Astrocyte of the hippocampus (primary cell): ENCODE measurements at places on chromosomes 12 and 14.

- no peak for DNase-seq
These were observed 154.9 kb upstream of the CCND2 start for GRCh38 chr12:4118601-4119156.

- DNase-seq: no peak
These were observed 7.4 kb upstream of the EPS8 start for GRCh38 chr12:15796493-15797141.

DNA sequence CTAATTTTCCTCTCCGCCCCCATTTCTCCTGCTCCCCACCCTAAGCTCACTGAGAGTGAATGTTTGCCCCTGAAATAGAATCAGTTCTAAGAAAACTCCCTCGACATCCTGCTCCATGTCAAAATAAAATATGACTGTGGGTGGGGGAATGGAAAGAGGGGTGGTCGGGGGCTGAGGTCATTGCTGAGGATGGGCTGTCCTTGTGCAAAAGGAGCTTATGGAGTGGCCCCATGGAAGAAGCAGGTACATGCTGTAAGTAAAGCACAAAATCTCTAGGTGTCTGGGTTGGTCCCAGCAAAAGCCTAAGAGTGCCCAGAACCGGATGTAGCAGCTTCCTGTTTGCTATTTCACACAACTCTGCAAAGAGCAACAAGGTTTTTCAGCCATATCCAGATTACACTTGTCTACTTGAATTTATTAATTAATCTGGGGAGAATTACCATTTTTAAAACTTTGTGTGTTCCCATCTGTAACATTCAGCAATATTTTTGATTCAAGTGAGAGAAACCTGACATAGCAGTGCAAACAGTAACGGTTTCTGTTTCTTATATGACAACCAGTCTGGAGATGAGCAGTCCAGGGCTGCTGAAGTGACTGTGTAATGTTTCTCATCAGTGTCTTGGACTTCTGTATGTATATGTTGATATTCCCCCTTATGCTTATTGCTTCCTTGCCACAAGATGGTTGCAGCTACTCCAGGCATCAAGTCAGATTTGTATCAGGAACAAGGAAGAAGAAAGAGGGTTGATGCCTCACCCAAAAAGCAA, 40.4 kb upstream of the GZMB start:
- DNase-seq: no peak

- no peak for DNase-seq
These were observed 77.8 kb downstream of the SMOC1 start for GRCh38 chr14:69956970-69957369.

DNA sequence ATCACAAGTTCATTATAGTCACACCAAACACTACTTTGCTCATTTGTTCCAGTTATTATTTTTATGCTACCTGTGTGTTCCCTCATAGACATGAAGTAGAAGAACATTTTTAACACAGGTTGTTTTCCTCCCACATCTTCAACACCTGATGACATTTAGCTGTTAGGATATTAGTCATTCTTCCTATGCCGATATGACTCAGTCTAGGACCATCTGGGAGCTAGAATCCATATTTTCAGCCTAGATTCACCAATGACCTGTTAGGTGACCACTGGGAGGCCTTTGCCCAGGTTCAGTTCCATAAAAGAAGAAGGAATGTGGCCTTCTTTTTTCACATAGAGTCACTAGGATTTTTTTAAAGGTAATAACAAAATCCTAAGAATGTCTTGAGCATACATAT, 222.8 kb downstream of the C12orf42 start:
- DNase-seq: no peak

GRCh38 chr14:101464310-101464983, 96.8 kb upstream of the DIO3 start:
- DNase-seq: no peak

DNA sequence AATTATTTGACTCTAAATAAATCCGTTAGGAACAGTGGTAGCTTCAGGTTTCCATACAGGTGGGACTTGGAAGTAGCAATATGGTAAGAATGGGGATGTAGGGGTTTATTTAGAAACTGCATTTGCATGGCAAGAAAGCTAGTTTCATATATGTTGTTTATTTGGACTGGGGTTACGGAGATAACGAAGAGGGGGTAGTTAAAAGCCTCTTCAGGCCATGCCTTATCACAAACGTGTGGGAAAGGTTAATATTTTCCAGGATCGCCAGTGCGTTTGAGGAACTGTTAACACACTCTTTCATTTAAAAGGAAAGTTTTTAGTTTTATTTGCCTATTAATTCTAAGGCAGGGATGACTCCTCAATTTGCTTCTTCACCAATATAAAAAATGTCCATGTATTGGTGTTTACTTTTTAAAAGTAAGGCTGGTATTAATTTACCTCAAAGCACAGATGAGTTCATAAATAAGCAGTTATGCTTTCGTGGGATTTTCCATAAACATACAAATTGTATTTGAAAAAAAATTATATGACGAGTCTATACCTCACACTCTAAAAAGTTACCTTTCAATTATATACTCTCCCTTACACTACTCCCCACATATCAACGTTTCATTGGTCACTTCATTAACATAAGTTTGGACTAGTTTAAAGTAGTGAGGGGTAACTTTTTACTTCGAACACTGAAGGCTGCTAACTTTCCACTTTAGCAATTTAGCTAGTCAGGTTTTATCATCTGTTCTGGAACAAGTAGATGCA, 814 bp downstream of the RAB2B start:
- no peak for DNase-seq

GRCh38 chr14:84483072-84483420, 1046.9 kb upstream of the FLRT2 start:
- peak; percentile 28 for DNase-seq

DNA sequence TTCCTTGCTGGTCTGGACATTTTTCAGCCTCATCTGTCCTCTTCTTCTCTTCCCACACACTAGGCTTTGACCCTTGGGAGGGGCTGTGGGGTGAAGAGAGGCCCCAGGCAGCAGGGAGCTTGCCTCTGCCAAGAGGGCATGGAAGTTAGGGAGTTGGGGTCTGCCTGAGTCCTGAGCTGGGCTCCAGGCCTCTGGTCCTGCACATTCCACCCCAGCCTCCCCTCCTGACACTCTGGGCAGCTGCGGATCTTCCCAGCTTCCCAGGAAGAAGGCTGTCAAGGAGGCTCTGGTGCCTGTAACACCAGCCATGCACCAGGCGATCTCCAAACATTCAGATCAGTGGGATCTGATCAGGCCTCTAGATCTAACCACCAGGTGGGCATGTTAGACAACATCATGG, 169.1 kb upstream of the PRMT8 start:
- no peak for DNase-seq

DNA sequence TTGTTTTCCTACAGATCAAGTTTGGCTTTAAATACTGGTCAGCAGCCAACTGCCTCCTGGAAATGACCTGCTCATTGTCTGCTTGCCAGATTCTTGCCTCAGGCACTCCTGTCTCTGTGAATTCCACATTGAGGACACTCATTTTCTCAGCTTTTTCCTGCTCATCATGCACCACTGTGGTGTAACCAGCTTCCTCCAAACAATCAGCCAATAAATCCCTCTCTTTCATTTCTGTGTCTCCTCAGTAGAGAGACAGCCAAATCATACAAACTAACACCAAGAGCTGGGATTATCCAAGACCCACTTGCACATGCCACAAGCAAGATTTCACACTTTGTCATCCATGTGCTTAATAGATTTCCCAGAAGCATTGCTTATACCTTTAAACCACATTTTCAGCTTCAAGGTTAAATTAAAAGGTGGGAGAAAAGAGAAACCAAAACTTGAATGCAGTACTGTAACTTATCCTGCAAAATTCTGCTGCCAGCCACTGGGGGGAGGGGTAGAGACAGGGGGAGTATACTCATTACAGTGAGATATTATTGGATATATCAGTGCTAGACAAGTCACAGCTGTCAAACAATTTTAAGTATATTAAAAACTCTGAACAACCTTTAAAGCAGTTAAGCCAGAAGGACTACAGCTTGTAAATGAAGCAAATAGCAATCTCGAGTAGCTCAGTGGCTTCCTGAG, 105.0 kb downstream of the PPP2R5E start:
- peak; percentile 95 for DNase-seq

GRCh38 chr12:11896417-11896929, 174.3 kb upstream of the BCL2L14 start:
- DNase-seq: no peak

DNA sequence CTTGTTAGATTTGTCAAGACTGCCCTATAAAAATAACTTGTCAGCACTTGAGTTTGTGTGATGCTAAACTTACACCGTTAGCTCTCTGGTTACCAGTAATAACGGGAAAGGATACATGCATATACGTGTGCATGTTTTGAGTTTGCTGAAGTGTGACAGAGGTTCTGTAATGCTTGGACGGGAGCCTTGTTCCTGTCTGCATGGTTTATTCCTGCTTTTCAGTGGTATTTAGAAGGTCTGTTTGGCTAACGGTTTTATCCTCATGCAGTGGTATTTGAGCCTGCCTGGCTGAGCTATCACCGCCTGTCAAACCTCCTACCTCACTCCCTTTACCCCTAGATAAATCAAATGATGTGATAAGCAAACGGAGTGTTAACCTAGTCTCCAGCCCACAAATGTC, 305.6 kb downstream of the GALC start:
- DNase-seq: no peak

DNA sequence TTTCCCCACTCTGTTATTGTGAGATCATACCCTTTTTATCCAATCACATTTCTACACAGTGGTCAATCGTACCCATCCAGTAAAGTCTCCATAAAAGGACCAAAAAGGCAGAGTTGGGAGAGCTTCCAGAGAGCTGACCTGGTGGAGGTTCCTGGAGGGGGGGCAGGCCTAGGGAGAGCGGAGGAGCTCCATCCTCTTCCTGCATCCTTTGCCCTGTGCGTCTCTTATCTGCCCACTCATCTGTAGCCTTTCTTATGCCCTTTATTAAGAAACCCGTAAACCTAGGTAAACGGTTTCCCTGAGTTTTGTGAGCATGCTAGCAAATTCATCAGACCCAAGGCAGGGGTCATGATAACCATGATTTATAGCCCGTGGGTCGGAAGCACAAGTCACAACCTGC, 26.2 kb downstream of the EVL start:
- no peak for DNase-seq

GRCh38 chr12:62750941-62751809, 183.8 kb downstream of the PPM1H start:
- no peak for DNase-seq

DNA sequence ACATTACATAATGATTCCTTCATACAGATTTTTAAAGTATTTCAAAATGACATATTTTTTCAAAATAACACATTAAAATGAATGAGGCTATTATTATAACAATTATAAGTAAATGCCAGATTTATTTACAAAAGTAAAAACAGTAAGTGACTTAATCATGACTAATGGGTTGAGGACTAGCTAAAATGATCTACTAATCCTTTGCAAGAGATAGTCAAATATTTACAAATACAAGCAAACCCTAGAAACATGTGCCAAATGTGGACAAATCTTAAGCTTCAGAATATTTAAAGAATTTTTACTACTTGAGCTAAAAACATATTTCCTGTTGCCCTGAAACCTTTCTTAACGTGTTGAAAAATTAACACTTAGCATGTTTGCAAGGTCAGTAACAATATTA, 74.8 kb downstream of the KIF21A start:
- no peak for DNase-seq

- no peak for DNase-seq
These were observed 368.0 kb downstream of the TMEM121 start for GRCh38 chr14:105894125-105894977.

GRCh38 chr12:63410197-63410596, 258.1 kb downstream of the DPY19L2 start:
- no peak for DNase-seq

DNA sequence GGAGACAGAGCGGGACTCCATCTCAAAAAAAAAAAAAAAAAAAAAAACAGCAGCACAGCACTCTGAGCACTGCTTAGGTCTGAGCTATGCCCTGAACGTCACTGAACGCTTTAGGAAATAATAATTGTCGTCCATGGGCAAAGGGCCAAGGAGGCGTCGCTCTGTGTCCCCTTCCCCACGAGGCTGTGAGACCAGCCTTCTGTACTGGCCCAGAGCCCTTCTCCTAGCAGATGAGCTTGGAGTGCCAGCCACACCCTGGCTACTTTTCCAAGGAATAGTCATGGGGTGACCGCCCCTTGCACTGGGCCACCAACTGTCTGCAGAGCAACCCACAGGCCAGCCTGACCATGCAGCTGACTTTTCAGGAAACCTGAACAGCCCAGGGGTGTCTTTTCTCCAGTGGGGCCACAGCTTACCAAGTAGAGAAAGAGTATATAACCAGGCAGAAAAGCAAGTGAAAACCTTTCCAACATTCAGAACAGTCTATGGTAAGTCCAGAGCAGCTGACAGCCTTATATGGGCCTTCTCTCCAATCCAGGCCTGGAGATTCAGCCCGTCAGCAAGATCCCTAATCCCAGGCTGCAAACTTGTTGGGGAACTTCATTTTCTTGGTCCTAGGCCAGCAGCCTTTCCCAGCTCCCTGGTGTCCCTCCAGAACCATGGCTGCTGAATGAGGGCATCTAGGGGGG, 28.5 kb downstream of the CD9 start:
- DNase-seq: no peak

GRCh38 chr14:100102156-100102785, 37.0 kb downstream of the EVL start:
- no peak for DNase-seq

- no peak for DNase-seq
These were observed 152.3 kb downstream of the DIO2 start for GRCh38 chr14:80059041-80059440.

DNA sequence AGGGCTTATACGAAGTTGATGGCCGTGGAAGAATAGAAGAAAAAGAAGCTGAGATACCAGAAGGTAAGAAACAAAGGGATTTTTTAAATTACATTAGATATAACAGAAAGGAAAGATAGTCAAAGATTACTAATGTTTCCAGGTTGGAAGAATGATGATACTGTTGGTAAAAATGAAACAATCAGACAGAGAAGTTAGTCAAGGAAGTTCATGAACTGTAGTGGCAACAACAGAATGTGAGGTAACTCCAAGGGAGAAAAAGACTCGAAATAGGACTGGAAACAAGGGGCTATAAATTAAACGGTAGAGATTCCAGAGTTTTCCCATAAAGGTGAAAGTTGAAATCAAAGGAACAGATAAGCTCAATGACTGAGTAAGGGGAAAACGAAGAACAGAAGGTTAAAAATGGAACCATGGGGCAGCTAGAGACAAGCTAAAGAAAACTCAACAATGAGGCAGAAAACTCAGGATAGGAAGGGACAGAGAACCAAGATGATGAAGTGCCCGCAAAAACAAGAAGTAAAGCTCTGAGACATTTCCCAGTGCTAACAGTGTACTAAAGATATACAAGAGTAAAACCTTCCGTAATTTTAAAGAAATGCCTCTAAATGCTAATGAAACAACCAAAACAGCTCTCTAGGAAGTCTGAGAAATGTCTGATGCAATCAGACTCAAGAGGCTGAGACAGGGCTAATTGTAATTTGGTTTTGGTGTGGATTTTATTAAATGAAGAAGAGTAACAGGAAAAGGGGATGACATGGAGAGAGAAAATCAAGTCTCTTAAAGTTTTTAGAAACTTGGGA, 70.0 kb downstream of the PPP2R5E start:
- no peak for DNase-seq

DNA sequence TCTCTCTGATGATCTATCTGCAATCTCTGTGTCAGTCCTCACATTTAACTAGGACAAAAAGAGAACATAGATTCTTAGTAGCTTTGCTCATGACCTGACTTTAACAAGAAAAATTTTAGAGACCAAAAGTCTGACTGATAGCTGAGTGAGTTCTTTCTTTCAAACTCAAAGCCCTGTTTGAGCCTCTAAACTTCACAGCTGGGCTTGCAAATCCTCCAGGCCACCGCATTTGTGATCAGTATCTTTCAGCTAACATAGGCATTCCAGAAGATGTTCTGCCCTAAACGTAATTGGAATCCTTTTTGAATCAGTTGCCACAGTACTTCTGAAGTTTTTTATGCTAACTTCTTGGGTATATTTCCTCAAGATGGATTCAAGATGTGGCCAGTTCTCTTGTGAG, 459.0 kb downstream of the DPF3 start:
- DNase-seq: no peak
